ENCODE measurements at places on chromosomes 5 and 9.

- no peak for DNase-seq
Observed at GRCh38 chr5:137589185-137589584, 90.1 kb upstream of the SPOCK1 start.

- DNase-seq: no peak
Observed at GRCh38 chr9:91034521-91034920, 232.9 kb downstream of the SYK start.

DNA sequence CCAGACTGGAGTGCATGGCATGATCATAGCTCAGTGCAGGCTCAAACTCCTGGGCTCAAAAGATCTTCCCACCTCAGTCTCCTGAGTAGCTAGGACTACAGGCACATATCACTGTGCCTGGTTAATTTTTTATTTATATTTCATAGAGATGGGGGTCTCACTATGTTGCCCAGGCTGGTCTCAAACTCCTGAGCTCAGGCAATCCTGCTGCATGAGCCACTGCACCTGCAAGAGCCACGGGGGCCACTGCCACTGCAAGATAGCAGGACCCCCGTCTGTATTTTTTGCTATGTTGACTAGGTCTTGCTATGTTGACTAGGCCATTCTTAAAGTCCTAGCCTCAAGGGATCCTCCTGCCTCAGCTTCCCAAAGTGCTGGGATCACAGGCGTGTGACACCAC lies 6.5 kb downstream of the CYSTM1 start:
- no peak for DNase-seq

GRCh38 chr9:82621447-82621846 lies 441.5 kb downstream of the RASEF start:
- DNase-seq: peak; percentile 17

DNA sequence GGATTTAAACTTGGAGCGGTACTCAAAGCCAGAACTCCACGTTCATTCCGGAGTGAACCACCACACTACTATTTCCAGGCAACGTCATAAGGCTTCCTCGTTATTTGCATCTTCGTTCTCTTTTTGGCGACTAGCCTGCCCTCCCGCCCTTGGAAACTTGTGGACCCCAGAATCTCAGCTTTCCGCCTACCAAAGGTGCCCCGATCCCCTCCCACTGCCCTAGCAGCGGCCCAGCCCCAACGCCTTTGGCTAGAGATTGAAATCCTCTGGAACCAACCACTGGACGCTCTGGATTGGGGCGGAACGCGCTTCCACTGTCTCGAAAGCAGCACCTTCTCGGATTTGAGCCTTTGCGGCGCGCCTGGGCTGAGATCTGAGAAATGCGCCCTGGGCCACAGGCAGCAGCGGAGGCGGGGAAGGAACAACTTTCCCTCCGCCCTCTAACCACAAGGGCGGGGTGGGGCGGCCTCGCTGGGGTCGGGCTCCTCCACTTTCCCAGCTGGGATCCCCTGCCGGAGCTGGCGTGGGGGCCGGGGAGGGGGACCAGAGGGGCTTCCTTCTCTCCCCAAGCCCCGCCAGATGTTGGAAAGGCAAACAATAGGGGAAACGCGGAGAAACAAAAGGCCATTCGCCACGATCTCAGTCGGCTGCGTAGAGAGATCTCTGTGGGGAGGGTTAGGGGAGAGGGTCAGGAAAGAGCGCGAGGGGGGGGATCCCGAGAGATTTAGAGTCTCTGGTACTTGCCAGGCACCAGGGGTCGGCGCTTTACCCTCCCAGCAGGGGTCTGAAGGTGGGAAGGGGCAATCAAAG lies 1.3 kb downstream of the MOB3B start:
- DNase-seq: no peak

DNA sequence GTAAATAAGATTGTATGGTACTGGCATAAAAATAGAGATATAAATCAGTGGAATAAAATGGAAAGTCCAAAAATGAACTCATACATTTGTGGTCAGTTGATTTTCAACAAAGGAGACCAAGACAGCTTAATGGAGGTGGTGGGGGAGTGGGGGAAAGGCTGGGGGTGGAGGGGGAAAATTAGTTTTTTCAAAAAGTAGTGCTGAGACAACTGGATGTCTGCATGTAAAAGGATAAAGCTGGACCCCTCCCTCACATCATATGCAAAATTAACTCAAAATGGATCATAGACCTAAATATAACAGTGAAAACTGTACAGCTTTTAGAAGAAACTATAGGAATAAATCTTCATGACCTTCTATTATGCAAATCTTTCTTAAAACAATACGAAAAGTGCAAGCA lies 107.0 kb downstream of the HMHB1 start:
- no peak for DNase-seq

GRCh38 chr5:54644226-54644625 lies 126.7 kb downstream of the SNX18 start:
- no peak for DNase-seq

Measured in NCI-H1105 (cell line).